Stimulated activated CD8-positive, alpha-beta memory T cell treated with anti-CD3 and anti-CD28 coated beads, Interleukin-7, amount 100 ng/mL, for 24 hours (primary cell): ENCODE measurements at places on chromosomes 11 and 22.

GRCh38 chr22:31020334-31020733 lies 51.3 kb downstream of the TUG1 start:
- DNase-seq, result no peak

DNA sequence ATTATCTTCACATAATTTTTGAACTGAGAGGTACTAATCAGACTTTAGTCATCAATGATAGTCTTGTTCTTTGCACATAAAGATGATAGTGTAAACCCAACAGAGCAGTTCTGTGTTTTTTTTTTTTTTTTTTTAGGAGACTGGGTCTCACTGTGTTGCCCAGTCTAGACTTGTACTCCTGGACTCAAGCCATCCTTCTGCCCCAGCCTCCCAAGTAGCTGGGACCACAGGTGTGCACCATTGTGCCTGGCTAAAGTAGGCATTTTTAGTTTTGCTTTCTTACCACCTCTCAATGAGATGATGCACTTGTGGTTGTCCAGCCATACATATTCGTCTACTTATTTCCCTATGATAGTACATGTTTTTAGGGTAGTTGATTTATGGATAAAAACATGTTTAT lies 50.6 kb downstream of the MTMR3 start:
- DNase-seq, result no peak

DNA sequence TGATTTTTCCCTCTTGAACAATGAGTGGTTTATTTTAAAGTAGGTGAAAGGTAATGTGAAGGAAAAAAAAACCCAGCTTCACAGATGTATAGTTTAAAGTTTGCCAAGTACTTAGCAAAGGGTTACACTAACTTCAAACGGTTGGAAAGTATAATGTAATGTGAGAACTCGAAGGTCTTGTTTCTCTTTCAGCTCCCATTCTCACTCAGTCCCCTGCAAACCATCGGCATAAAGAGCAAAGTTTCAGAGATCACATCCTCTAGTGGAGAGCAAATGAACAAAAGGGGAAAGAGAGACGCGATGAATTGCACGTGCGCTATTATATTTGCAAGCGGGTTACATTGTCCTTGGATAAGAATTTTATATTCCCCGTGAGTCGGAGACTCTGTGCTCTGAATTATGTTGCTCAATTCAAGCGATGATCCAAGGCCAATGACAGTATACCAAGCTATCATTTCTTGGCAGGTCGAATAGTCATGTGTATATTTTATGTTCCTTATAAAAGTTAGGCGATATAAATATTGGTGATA lies 37.6 kb upstream of the BIRC3 start:
- no peak for DNase-seq

DNA sequence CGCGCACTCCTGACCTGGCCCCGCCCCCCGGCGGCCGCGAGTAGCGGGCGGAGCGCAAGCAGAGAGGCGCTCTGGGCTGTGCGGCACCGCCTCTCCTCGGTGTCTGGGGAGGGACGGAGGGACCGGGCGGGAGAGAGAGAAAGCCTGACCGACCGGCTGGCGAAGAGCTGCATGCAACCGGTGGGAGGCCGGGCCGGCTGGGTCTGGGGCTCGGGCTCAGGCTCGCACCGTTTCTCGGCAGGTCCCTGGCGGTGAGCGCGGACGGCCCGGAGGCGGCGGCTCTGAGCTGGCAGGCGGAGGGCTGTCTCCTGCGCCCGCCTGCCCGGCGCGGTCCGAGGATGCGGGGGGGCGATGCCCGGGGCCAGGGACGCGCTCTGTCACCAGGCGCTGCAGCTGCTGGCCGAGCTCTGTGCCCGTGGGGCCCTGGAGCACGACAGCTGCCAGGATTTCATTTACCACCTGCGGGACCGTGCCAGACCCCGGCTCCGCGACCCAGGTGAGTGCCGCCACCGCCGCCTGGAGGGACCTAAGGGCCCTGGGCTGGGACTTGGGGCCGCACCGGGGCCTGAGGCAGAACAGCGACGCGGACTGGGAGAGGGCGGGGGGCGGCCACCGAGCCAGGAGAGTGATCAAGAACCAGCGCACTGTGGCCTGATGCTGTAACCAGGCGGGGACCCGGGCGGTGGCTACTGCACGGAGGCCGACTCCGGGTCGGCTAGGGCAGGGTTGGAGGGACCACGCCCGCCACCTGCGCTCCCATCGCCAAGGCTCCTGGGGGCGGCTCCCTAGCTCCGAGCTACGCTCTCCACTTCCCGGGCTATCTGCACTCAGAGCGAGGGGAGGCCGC lies at the start of gene SYT9:
Gene SYT9 (plus strand): TSS at position 69 of the 847 bp plus-strand sequence. CDS start 283 bp downstream, at position 352.
- no peak for DNase-seq

- no peak for DNase-seq
Observed at GRCh38 chr22:23199159-23199558, 18.9 kb downstream of the BCR start.

- DNase-seq, result no peak
Observed at GRCh38 chr22:36218648-36219193, 17.1 kb upstream of the APOL4 start.

DNA sequence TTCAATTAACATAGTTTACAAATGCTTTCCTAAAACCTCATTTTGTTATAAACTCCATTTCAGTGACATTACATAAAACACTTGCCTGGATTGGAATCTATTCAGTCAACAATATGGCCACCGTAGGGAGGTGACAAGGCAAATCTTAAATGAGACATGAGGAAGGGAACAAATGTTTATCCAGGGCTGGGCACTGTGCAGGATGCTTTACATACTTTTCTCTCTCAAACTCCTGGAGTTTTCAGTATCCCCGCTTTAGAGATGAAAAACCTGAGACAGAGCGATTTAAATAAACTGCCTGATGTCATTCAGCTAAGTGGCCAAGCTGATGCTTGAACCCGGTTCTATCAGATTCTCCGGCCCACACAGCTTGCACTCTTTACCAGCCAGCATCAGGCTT lies 259.9 kb downstream of the CADM1 start:
- no peak for DNase-seq

DNA sequence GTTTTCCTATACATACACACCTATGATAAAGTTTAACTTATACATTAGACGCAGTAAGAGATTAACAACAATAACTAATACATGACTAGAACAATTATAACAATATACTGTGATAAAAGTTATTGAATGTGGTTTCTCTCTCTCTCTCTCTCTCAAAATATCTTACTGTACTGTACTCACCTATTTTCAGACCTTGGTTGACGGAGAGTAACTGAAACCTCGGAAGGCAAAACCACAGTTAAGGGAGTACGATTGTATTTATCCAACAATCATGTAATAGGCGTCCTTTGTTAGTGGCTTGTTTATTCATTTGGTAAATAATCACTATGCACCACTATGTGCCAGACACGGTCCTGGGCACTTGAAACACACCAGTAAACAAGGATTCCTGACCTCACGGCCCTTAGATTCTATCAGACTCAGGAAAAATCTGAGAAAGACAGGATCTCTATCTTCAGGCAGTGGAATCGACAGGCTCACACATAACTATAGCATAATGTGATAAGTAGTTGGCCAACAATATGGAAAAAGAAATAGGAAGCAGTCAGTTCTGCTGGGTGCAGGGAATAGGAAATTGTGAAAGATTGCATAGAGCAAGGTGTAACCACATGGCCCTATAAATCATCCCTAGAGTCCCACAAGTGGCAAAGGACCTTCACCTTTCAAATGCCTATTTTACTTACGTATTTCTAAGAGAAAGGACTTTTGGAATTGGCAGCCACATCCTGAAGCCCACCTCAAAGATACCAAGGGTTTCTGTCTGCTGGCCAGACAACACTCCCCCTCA lies 12.0 kb downstream of the ETS1 start:
- DNase-seq, result no peak

DNA sequence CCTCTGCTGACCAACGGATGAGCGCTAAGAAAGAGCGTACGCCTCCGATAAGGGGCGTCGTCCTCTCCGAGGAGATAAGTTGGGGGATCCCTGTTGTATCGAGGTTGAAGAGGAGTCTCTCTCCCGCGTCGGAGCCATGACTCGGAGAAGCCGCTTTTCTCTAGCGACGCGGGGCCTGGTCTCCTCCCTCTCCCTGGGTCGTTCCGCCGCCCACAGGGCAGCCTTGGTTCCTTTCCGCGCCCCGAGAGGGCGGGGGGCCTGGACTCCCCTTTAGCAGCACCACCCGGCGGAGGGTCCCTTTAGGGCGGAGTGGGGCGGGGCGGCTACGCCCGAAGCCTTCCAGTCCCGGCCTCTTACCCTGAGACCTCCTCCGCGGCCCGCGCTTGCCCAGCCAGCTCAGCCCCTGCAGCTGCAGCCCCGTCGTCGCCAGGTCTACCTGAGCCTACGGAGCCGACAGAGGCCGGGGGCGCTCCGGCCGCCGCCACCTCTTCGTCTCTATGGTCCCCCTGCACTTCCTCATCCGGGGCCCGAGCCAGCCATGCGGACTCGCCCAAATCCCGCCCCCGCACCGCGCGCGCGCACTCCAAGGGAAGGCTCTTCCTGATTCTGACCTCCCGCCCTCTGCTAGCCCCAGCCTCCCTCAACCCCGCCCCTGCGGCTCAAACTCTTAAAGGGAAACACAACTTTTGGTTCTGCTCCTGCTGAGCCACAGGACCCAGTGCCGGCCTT lies at the start of gene PRR14L:
Gene PRR14L (minus strand): TSS at position 497 of the 729 bp plus-strand sequence. CDS start 11,272 bp downstream, outside the sequence.
- DNase-seq, result peak; percentile 99

- no peak for DNase-seq
Observed at GRCh38 chr11:23364076-23364475, 503.8 kb upstream of the CCDC179 start.

DNA sequence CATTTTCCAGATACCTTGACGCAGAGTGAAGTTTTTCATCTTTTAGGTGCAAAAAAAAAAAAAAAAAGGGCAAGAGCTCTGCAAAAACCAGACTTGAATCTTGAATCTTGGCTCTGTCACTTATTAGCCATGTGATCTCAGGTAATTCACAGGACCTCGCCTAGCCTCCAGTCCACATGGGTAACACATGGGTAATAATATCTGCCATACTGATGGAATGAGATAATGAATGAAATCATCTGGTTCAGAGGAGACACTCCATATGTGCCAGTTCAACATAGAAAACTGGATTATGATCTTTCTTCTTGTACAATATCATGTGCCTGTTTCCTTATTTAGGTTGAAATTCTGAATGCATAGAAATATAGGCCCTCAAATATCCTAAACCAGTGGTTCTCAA lies 8.6 kb upstream of the AMOTL1 start:
- no peak for DNase-seq

- no peak for DNase-seq
Observed at GRCh38 chr11:61162092-61162941, 1.1 kb upstream of the VPS37C start.

DNA sequence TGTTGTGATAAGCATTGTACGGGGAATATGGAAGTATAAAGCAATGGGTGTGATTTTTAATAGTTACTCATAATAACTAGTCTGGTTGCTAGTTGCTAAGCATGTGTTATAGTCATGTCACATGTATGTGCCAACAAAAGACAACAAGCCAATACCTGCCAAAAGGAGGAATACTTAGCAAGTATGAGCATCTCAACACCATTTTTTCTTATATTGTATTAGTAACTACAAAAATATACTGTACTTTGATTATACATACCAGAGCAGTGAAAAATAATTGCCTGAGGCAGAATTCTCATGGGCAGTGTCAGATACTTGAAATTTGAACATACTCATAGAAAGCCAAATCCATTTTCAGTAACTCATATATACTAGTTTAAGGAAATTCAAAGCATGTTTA lies 62.4 kb upstream of the ALKBH3 start:
- DNase-seq, result no peak

DNA sequence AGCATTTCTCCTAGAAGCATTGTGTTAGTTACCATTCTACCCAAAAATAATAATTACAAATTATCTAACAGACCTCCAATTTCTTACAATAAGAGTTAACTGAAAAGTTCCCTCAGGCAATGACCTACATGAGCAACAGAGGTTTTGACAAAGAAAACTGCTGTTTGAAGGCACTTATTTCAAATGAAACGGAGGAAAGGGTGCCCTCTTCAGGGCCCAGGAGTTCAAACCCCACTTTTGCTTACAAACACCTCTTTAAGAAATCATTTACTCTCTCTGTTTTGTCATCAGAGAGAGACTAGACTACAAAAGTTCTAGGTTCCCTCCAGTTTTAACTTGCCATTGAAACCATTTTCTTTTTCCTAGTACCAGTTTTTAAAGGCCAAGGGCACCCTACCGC lies 56.7 kb downstream of the AMBRA1 start:
- no peak for DNase-seq

GRCh38 chr11:131204765-131205380 lies 165.5 kb upstream of the NTM start:
- DNase-seq, result no peak

DNA sequence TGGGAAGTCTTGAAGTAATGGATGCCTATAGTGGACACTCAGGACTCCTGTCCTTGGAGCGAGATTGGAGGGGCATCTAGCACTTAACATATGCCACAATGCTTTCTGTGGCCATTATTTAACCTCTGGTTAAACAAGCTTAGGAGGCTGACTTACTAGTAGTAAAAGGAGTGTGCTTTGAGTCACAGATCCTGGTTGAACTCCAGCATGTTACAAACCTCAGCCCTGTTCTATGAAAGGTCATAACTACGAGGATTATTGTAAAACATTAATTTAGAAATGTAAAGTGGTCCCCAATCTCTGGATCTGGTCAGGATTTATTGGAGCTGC lies 1.1 kb upstream of the LBHD1 start:
- DNase-seq, result no peak

GRCh38 chr11:116835042-116835772 lies 2.2 kb downstream of the APOA1 start:
- no peak for DNase-seq

- DNase-seq, result no peak
Observed at GRCh38 chr11:1542267-1542666, 29.8 kb downstream of the DUSP8 start.

- DNase-seq, result no peak
Observed at GRCh38 chr11:119445379-119445778, 22.4 kb upstream of the THY1 start.

DNA sequence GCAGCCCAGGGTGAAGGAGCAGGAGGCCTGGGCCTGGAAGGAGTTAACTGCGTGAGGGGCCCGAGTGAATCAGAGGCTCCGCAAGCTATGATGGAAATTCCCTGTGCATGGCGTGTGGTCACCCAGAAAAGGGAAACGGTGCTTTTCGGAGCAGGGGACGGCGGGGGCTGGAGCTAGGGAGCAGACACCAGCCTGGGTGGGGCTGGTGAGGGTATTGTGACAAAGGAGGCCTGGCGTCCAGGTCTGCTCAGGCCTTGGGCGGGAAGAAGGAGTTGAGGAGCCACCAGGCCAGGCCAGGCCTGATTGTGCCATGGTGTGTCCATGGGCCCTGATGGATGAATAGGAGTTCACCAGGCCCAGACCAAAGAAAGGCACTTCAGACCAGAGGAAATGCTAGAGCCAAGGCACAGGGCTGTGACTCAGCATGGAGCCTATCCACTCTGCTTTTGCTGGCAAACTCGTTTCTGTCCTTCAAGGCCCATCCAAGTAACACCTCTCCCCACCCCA lies 12.8 kb upstream of the SPI1 start:
- no peak for DNase-seq
